Activated CD4-positive, alpha-beta memory T cell treated with anti-CD3 and anti-CD28 coated beads, Interleukin-2, amount 10 ng/mL, durations not matched to agents 7 days and 5 days (primary cell): ENCODE measurements at places on chromosomes 5 and 9. TPM values are rescaled to one million over a fixed set of nuclear protein-coding genes. Genes with fewer than 3 reads are reported as not detected.

DNA sequence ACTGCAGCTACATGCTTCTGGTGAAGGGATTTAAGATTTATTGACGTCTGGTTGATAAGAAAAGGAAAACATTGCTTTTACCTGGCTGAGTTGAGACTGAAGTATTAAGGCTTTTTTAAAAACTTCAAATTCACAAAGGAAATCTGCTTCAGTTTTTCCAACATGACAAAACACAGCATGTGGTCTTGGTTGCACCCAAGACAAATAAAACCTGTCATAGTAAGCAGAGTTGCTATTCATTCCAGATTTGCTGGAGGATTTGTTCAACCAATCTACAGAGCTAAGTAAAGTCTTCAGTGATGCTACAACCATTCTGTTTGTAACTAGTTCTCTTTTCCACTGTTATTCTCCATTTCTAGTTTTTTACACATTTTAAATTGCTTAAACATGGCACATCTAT is 11.3 kb downstream of the C5orf63 start:
- peaks cover 5% of the 10 kb centered on the region for H3K4me1 ChIP-seq
- H3K36me3 ChIP-seq, result peaks cover 6% of the 10 kb centered on the region
- no peak overlapping the region for H3K4me3 ChIP-seq
- H3K27me3 ChIP-seq, result no peaks in the 10 kb centered on the region
- no peak overlapping the region for H3K27ac ChIP-seq
- DNase-seq, result no peak

GRCh38 chr9:73081979-73082657 is 69.5 kb upstream of the ANXA1 start:
- H3K4me3 ChIP-seq, result no peak overlapping the region
- peaks cover 18% of the 10 kb centered on the region for H3K27me3 ChIP-seq
- no peaks in the 10 kb centered on the region for H3K4me1 ChIP-seq
- no peaks in the 10 kb centered on the region for H3K36me3 ChIP-seq
- DNase-seq, result no peak
- H3K27ac ChIP-seq, result no peak overlapping the region

DNA sequence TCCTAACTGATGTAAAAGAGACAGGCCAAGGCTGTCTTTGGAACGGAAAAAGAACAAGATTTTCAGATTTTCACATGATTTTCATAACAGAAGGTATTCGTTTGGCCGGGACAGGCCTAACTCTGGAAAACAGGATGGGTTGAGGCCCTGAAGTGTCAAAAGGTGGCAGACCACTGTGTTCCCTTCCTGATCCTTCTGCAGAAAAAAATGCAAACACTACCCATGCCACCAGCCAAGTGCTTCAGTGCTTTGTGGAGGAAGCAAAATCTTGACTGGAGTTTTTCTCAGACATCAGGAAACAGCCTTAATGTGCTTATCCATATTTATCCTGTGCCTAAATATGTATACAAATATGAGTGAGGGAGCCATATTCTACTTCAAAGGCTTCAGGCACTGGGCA is 113.5 kb upstream of the IL6ST start:
- H3K27me3 ChIP-seq, result peaks cover 8% of the 10 kb centered on the region
- peaks cover 15% of the 10 kb centered on the region for H3K4me1 ChIP-seq
- H3K27ac ChIP-seq, result no peak overlapping the region
- DNase-seq, result no peak
- no peaks in the 10 kb centered on the region for H3K36me3 ChIP-seq

DNA sequence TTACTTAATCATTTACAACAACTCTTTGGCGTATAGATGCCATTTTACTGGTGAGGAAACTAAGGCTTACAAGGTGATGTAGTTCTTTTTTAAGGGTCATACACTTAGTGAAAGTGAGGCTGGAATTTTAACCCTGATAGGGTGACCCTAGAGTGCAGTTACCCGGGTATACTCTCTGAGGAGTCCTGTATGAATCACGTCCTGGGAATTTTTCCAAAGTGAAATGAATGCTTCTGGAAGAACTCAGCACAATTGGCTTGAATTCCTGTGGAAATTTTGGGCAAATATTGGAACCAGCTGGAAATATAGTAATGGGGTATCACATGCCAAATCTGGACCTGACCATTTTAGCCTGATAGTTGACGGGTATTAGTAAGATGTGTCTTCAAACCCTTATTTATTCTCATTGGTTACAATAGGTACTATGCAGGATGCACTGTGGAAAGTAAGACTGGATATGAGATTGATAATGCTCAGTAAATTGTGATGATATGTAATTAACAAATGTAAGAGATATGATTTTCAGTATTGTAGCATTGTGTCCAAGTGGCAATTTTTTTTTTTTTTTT is 14.8 kb downstream of the SUB1 start:
- no peak for DNase-seq
- peaks cover 59% of the 10 kb centered on the region for H3K4me1 ChIP-seq
- no peaks in the 10 kb centered on the region for H3K27me3 ChIP-seq
- H3K4me3 ChIP-seq, result no peak overlapping the region
- H3K36me3 ChIP-seq, result peaks cover 85% of the 10 kb centered on the region

GRCh38 chr5:37776826-37777225 is 63.0 kb downstream of the GDNF start:
- H3K27ac ChIP-seq, result no peak overlapping the region
- peaks cover 4% of the 10 kb centered on the region for H3K36me3 ChIP-seq
- H3K4me3 ChIP-seq, result no peak overlapping the region

GRCh38 chr5:11687498-11687897 is 216.7 kb downstream of the CTNND2 start:
- H3K27ac ChIP-seq, result no peak overlapping the region
- no peak for DNase-seq
- H3K4me3 ChIP-seq, result no peak overlapping the region
- H3K27me3 ChIP-seq, result no peaks in the 10 kb centered on the region
- H3K36me3 ChIP-seq, result no peaks in the 10 kb centered on the region
- no peaks in the 10 kb centered on the region for H3K4me1 ChIP-seq

DNA sequence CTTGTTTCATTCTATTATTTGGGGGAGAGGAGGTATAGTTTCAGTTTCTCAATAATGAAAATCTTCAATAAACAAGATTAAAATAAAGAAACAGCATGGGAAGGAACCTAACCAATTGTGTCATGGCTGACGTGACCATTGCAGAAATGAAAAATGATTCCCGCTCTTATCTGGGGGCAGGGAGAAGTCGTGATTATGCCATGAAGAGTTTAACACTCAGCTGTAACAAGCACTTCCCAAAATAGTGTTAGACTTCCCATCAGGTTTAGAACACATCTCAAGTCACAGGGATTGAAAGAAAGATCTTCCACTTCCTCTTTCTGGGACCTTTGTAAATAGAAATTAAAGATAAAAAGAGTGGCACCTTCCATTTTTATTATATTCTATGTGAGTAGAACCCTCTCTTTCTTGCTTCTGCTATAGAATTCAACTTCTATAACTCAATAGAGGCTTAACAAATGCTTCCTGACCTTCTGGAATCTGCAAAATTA is 122.2 kb downstream of the TRPM6 start:
- no peak for DNase-seq
- H3K27me3 ChIP-seq, result peaks cover 23% of the 10 kb centered on the region
- H3K36me3 ChIP-seq, result no peaks in the 10 kb centered on the region

DNA sequence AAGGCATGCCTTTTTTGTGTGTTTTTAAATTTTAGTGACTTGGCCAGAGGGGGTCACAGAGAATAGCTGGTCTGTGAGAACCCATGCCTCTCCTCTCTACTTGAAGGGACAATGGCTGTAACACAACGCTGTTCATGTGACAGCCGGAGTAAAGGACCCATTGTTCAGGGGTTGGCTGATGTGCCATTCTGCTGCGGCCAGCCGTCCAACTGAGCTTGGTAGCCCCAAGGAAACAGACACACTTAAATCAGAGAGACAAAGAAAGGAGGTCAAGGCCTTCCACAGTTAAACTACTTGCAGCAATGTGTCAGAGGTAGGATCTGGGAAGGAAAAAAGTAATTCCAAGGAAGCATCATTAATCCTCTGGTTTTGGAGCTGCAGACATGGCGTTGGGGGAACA is 8.1 kb downstream of the MEGF10 start:
- H3K36me3 ChIP-seq, result no peaks in the 10 kb centered on the region
- no peak for DNase-seq
- no peaks in the 10 kb centered on the region for H3K4me1 ChIP-seq
- H3K4me3 ChIP-seq, result no peak overlapping the region
- peaks cover 36% of the 10 kb centered on the region for H3K27me3 ChIP-seq

Gene GGTA1
- not detected for total RNA-seq

Gene GARIN3
- total RNA-seq, result not detected

Gene OSMR
- total RNA-seq, result not detected
